ENCODE measurements at places on chromosomes 6 and 20.

GRCh38 chr6:39493777-39494176 lies 171.3 kb upstream of the KCNK16 start:
- DNase-seq, result no peak

DNA sequence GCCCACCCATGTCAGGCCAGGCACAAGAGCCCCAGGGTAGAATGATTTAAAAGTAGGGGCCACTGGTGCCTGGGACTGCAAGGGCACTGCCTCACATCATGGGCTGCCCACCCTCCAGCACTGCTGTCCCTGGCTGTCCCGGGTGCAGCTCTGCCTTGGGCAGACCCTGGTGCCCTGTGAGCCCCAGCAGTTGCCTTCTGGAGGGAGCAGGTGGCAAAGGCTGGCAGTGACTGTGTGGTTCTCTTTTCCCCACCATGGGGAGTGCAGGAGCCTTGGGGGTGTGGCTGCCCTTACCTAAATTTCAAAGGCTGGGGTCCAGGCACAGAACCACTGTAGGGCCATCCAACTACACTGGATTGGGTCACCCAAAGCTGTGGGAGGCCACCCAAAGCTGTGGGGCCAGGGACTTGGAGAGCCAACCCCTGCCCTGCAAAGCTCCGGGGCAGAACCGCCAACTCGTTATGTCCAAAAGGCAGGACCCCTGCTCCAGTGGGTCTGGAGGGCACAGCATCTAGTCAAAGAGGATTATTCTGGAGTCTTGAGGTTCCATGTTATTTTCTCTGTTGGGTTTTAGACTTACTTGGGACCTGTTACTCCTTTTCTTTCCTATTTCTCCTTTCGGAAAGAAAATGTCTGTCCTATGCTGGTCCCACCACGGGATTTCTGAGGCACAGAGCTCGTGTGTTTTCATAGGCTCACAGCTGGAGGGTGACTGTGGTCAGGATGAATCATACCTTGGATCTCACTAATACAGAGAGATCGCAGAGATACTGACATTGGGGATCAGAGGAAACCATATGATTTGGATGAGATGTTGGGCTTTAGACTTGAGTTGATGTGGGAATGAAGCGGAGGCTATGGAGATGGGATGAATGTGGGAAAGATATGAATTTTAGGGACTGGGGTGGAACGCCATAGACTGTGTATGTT lies 65.3 kb downstream of the RAMACL start:
- no peak for DNase-seq

- no peak for DNase-seq
Observed at GRCh38 chr6:40912158-40912946, 126.7 kb downstream of the UNC5CL start.

DNA sequence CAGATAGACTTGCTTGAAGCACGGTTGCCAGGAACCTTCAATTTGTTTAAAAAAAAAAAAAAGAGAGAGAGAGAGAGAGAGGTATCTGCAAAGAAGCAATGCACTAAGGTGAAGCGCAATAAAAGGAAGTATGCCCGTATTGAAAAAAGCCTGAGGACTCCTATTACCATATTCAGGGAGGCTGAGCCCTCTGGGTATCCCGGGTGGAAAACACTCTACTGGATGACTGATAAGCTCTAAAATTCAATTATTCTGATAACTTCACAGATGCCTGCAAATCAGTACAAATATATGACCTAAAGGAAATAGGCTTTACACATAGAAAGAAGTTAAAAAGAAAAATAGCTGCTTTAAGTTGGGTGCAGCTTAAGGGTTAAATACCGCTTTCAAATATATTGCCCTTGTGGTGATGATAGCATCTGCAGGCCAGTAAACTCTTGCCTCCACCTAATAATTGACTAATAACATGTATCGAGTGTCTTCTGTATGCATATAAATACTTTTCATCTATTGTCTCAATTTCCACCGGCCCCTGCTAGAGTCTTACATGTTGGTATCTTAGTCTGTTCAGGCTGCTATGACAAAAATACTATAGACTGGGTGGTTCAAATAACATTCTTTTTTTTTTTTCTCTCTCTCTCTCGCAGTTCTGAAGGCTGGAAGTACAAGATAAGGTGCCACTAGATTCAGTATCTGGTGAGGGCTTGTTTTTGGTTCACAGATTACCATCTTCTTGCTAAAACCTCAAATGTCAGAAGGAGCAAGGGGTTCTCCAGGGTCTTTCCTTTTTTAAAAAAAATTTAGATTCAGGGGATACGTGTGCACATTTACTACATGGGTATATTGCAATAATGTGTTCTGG lies 187.4 kb upstream of the JARID2 start:
- no peak for DNase-seq

DNA sequence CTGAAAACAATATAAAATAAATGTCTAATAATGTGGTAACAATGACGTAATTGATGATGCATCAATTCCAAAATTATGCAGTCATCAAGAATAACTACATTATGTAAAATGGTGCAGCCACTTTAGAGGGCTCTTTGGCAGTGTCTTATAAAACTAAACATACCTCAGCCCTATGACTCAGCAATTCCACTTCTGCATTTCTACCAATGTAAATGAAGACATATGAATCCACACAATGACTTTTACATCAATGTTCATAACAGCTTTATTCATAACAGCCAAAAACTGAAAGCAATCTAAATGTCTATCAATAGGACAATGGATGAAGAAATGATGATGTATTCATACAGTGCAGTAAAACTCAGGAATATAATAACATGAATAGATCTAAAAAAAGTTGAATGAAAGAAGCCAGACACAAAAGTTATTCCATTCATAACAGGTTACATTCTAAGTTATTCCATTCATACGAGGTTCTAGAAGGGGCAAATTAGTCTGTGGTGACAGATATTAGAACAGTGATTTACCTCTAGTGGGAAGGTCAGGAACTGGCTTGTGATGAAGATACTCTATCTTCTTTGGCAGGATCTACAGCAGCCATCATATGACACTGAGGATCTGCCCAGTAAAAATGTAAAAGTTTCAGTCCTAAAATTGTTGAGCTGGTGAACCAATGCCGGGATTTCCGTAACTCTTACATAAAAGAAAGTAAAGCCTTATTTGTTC lies 396.1 kb downstream of the PLCB1 start:
- DNase-seq, result no peak

GRCh38 chr6:159941286-159942113 lies 27.4 kb upstream of the IGF2R start:
- peak; percentile 25 for DNase-seq

DNA sequence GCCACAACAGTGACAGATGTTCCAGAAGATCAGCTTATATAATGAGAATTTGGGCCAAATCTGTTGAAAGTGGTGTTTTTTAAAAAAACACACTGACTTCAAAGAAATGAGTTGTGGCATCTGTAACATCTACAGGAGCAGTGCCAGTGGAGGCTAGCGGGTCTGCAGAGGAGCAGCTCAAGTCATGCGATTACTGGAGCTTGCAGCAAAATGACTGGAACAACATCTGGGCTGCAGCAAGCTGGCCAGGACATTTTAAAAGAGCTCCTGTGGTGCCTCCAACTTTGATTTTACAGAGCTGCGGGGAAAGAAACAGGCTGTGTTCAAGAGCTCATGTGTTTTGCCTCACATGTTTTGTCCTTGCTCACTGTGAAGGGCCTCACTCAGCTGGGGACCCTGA lies 57.2 kb downstream of the TBX18 start:
- DNase-seq, result no peak

- peak; percentile 58 for DNase-seq
Observed at GRCh38 chr6:157760589-157761330, 62.3 kb upstream of the SNX9 start.

DNA sequence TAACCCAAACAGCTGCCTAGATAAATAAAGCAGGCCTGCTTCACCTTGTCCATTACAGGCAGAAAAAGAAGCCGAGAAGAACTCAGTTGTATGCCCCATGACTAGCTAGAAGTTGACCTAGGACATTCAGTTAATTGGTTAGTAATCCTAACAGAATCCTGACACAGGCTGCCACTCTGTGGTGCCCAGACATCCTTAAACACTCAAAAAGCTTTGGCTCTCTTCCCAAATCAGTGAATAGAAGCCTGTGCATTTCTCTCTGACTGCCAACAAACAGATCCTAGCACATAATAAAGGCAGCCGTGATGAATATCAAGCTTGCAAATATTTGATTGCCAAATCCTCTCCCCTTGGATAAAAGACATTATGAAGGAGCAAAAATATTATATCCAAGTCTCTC lies 519.1 kb upstream of the EYS start:
- no peak for DNase-seq

- no peak for DNase-seq
Observed at GRCh38 chr20:4602297-4602631, 119.4 kb upstream of the PRND start.

- DNase-seq, result no peak
Observed at GRCh38 chr20:25246182-25246999, 1.5 kb upstream of the PYGB start.

- DNase-seq, result no peak
Observed at GRCh38 chr6:122770835-122771601, 8.5 kb upstream of the FABP7 start.

DNA sequence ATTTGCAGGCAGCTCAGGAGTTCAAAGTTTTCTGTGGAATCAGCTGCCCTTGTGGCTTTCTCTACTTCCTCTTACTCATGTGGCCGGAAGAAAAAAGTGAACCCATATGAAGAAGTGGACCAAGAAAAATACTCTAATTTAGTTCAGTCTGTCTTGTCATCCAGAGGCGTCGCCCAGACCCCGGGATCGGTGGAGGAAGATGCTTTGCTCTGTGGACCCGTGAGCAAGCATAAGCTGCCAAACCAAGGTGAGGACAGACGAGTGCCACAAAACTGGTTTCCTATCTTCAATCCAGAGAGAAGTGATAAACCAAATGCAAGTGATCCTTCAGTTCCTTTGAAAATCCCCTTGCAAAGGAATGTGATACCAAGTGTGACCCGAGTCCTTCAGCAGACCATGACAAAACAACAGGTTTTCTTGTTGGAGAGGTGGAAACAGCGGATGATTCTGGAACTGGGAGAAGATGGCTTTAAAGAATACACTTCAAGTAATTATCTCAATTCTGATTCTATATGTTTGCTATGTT lies 1.1 kb downstream of the MGME1 start:
- DNase-seq, result peak; percentile 23

DNA sequence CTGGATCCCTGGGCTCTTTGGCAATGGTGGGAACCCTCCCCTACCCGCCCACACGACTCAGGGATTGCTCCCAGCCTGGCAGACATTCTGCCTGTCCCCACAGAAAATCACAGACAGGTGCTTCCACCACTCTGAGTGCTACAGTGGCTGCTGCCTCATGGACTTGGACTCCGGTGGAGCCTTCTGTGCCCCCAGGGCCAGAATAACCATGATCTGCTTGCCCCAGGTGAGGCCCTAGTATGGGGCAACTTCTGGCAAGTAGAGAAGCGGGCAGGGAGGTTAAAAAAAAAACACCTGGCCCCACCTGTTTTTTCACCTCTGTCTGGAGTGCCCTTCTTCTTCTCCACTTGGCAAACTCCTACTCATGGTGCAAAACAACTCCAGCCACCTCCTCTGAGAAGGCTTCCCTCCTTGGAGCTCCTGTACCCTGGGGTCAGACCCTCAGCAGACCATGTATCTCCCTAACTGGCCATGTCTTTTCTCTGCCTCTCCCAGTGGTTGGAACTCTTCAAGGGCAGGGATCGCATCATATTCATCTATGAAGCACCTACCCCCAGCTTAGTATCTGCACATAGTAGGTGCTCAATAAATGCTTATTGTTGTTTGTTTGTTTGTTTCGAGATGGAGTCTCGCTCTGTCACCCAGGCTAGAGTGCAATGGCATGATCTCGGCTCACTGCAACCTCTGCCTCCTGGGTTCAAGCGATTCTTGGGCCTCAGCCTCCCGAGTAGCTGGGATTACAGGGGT lies 1.1 kb downstream of the CLPSL2 start:
- no peak for DNase-seq

DNA sequence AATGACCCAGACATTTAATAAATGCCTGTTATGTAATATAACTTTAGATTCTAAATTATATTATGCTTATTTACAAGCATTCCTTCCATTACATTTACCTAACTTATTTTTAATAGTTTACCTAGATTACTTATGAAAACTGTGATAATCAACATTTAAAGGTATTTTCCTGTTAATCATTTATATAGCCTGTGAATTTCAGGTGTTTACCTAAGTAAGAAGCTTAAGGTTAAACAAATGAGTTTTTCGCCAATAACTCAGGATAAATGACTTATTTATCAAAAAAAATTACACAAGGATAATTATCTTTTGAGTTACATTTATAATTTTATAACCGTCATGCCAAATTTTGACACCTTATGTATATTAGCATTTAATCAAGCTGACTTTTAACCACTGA lies 35.5 kb downstream of the UBD start:
- DNase-seq, result no peak

DNA sequence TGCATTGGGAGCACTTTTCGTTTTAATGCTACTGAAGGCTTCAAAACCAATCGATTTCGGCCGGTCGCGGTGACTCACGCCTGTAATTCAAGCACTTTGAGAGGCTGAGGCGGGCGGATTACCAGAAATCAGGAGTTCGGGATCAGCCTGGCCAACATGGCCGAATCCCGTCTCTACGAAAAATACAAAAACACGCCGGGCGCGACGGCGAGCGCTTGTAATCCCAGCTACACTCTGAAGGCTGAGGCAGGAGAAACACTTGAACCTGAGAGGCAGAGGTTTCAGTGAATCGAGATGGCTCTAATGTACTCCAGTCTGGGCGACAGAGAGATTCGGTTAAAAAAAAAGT lies 58.4 kb downstream of the TRIM38 start:
- peak; percentile 50 for DNase-seq

GRCh38 chr6:131917318-131917717 lies 33.9 kb downstream of the CCN2 start:
- DNase-seq, result no peak

DNA sequence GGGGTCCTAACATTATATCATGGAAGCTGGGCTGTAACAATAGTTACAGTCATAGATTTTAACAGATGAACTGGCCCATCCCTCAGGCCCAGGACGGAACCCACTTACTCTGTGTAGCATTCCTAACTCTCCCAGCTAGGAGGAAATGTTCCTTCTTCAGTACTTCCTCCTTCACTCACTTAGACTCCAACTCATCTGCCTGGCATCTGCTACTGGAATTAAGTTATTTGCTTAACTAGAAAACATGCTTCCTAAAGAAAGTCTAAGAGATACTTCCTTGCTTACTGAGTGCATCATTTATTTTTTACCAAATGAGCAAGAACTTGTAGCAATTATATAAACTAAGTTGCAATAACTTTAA lies 20.5 kb downstream of the GCLC start:
- no peak for DNase-seq

- no peak for DNase-seq
Observed at GRCh38 chr6:12420626-12421025, 130.5 kb downstream of the EDN1 start.
